ENCODE measurements at places on chromosomes 5 and 9.

GRCh38 chr9:36080519-36080918 is 43.8 kb downstream of the RECK start:
- no peak for DNase-seq

DNA sequence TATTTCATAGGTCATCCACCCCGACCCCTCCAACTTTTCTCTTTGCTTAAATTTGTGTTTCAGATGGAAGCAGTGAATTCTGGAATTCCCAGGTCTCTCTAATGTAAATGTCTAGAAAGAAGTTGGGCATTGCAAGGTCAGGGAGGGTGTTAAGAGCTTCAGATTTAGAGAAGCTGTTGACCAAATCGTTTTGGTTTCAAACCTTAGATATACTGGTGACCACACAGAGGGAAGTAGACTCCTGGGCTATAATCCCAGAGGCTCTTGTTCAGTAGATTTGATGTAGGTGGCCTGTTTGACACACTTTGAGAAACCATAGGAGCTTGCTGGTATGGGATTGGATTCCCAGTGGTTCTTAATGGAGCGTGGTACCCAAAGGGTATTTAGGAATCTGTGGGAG is 137.3 kb upstream of the KLF9 start:
- DNase-seq, result no peak

GRCh38 chr5:172749881-172750633 is 20.9 kb downstream of the DUSP1 start:
- no peak for DNase-seq

DNA sequence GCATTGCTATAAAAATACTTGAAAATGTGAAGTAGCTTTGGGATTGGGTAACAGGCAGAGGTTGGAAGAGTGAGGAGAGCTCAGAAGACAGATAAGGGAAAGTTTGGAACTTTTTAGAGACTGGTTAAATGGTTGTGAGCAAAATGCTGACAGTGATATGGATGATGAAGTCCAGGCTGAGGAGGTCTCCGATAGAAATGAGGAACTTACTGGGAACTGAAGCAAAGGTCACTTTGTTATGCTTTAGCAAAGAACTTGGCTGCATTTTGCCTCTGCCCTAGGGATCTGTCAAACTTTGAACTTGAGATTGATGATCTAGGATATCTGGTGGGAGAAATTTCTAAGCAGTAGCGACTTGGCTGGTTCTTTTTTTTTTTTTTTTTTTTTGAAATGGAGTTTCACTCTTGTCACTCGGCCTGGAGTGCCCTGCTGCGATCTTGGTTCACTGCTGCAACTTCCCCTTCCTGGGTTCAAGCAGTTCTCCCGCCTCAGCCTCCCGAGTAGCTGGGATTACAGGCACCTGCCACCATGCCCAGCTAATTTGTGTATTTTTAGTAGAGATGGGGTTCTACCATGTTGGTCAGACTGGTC is 998.9 kb downstream of the TLE1 start:
- DNase-seq, result no peak

DNA sequence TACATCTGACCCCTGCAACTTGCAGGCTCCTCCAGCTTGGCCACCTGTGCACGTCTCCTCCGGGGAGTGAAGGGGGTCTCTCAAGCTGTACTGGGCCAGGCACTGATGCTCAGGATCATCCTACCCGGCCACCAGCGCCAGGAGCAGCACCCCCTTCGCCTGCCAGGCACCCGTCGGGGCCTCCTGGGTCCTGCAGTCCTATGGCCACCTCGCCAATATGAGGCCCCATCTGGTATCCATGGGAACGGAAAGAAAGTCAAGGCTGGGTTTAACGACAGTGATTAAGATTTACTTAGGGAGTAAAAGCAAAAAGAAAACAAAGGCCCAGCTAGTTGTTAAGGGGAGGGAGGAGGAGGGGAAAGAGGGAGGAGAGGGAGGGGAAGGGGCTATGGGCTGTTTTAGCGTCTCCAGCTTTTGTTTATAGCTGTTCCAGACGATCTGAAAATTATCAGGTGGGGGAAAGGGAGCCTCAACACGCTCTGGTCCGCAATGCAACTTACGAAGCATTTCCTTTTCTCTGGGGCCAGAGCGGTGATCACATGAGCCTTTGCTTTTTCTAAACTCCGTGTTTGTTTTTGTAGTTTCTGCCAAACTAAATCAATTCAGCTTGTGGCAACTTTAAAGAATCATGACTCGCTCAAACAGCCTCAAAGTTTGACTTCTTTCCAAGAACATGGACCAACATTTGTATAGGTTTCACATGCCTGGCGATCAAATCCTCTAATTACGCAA is 132.4 kb downstream of the ROR2 start:
- DNase-seq, result no peak

- DNase-seq, result no peak
These were observed 86.5 kb upstream of the ATP10B start for GRCh38 chr5:160938532-160938931.

DNA sequence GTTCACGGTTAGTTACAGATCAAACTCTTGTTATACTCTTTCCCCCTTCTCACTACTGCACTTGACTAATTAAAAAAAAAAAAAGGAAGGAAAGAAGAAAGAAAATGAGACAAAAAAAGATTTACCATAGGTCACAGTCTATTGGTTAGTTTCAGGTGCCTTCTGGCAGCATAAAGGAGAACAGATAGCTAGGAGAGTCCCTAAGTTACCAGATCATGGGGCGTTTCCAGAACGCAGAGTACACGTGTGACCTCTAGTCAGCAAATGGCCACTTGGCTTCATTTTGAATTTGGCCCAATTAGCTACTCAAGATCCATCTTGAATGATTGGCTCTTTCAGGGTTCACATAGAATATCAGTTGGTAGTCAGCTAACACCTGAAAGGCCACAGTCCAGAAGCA is 20.3 kb upstream of the TMEM171 start:
- no peak for DNase-seq

DNA sequence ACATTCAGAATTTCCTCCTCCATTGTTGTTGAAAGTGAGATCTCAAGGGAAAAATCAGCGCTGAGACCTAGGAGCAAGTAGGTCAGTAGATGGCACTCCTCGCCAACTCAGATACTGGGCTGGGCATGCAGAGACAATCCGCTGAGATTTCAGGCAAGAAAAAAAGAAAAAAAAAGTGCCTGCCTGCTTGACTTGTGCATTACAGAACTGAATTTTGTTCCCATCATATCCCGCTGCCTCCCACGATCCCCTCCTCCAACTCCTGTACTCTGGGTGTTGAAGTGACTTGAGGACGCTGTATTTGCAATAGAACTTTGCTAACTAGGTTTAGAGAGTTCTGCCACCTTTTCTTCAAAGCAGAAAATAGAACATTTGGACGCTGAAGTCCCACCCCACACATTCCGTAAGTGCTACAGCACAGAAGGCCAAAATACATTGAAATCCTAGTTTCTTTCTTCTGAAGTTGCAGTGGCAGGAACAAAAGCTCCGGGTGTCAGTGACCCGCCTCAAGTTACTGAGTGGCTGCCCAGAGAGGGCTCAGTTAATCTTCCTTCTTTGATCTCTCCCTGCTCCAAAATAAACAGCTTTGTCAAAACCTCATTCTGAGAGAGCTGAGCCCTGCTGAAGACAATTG is 265.8 kb downstream of the MLLT3 start:
- peak; percentile 58 for DNase-seq

GRCh38 chr9:130981756-130982137 is 27.2 kb upstream of the LAMC3 start:
- no peak for DNase-seq

- DNase-seq, result no peak
These were observed 92.3 kb downstream of the HSD17B3 start for GRCh38 chr9:96209407-96210271.

GRCh38 chr5:54703565-54704255 is 186.2 kb downstream of the SNX18 start:
- DNase-seq, result no peak

- no peak for DNase-seq
These were observed 25.0 kb upstream of the KIF12 start for GRCh38 chr9:114124138-114124537.

GRCh38 chr5:169085212-169085611 is 215.7 kb downstream of the SLIT3 start:
- no peak for DNase-seq

Data from GM13976 (cell line).